ENCODE measurements at places on chromosomes 7 and 10.

- DNase-seq: no peak
Measured at GRCh38 chr7:18312482-18312881, 183.1 kb upstream of the HDAC9 start.

DNA sequence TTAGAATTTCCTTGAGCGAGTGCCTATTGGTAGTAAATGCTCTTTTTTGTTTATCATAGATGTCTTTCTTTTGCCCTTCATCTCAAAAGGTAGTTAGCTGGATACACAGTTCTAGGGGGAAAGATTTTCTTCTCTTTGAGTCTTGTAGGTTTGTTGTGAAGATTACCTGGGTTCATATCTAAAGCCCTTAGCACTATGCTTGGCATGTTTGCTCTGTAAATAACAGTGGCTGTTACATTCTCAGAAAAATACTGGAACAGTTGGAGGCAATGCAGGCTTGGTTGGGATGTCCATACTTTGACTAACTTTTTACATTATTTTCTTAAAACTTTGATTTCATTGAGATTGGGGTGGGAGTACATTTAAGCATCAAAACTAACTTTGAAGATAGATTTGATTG is 144.0 kb downstream of the AUTS2 start:
- no peak for DNase-seq

DNA sequence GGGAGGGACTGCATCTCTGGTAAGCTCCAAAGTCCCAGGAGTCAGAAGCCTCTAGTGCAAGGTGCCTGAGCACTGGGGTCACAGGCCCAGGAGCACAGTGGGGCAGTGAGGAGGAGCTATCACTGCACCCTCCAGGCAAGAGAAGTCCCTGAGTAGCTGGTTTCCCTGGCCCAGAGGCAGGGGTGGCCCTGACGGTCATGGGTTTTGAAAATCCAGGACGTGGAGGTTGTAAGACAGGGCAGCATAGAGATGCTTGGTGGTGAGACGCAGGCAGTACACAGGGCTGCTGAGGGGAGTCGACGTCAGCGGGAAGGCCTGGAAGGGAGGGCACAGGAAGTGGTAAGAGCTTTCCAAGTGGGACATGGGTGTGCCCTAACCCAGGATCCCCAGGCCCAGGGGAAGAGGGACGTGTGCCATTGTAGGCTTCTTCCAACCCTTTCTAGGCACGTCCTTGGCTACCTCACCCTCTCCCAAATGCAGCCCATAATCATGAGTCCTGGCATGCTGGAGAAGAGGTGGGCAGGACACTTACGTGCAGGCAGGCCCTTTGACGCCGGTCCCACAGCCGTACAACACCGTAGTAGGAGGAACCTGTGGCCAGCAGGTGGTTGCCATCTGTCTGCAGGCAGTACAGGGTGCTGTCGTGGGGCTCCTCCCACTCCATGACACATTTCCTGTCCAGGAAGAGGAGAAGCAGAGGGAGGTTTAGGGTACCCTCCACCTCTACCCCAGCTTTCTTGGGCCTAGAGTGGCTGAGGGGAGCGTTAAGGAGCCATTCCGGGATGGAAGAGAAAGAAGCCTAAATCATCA is 23.2 kb downstream of the DPCD start:
- no peak for DNase-seq

GRCh38 chr10:126131341-126131740 is 235.0 kb downstream of the FANK1 start:
- DNase-seq: no peak

GRCh38 chr10:128744092-128744491 is 617.9 kb upstream of the MKI67 start:
- no peak for DNase-seq

- no peak for DNase-seq
Measured at GRCh38 chr7:82694022-82694421, 250.4 kb upstream of the CACNA2D1 start.

- no peak for DNase-seq
Measured at GRCh38 chr7:122457325-122457724, 152.8 kb upstream of the FEZF1 start.

DNA sequence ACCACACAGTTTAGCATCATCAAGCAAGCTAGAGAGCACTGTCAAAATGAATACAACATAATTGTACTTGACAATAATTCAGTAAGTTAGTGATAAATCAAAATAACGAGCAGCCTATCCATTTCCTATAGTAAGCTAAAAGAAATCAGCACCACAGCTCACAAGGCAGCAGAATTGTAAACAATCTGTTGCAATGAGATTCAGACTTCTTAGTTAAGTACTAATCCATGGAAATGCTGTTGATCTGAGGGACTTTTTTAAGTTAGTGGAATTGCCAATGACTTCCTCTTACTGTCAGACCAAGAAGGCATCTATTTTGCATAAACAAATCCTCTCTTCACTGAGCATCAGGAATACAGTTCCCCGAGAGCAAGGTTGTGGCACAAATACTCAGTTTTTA is 136.6 kb upstream of the CCDC6 start:
- DNase-seq: no peak

DNA sequence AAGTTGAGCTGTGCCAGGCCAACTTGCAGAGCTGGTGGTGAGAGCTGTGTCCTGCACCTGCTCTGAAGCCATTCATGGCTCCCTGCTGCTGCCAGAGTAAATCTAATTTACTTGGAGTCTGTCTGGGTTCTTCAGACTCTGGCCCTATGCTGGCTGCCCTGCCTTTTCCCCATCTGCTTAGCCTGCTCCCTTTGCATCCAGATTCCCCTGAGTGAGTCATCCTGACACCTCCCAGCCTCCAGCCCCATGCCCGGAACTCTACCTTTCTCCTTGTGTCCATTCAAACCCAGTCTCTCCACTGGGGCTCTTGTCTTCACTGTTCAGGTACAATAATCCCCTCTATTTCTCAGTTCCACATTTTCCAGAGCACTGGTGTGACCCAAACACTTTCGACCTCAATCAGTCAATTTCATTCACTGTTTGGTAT is 434.4 kb upstream of the ZMIZ1 start:
- DNase-seq: no peak

- DNase-seq: no peak
Measured at GRCh38 chr7:139264220-139264619, 33.2 kb downstream of the UBN2 start.

DNA sequence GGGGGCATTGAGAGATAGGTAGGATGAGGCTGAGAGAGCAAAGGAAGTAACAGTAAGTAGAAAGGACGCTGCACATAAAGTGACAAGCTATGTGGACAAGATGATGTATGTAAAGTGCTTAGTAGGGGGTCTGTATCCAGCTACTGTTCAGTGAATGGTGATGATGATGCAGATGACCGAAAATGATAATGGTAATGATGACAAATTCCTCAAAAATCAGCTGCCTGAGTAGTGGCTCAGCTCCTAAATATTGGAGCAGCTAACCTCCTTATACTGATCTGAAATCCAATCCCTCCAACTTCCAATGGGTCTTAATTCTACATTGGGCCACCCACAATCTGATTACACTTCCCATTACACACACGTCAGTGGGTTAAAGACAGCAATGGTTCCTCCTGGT is 27.1 kb upstream of the KCNMA1 start:
- no peak for DNase-seq

- DNase-seq: no peak
Measured at GRCh38 chr7:7765422-7765821, 47.0 kb upstream of the RPA3 start.

- DNase-seq: no peak
Measured at GRCh38 chr7:50651271-50651989, 86.2 kb upstream of the DDC start.

- DNase-seq: peak; percentile 81
Measured at GRCh38 chr10:62183442-62183841, 85.2 kb downstream of the RTKN2 start.

GRCh38 chr7:116216956-116217571 is 6.7 kb downstream of the TES start:
- no peak for DNase-seq

DNA sequence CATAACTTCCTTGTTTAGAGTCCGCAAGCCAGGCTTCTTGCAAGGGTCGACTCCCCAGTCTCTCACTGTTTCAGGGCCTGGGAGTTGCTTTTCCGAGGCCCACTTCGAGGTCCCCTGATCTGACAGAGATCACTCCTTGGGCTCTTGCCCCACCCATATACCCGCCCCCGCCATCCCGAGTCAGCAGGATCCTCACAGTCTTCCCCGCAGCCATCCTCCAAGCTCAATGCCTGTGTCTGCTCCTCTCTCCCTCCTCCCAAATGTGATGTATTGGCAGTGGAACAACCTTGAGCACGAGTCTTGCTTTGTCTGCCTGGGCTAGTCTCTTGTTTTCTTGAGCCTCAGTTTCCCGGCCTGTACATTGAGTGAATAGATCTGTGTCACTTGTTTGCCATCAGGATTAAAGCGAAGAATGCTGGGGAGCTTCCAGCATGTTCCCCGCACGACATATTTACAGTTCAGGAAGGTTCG is 2.4 kb upstream of the HMX2 start:
- DNase-seq: no peak

- DNase-seq: no peak
Measured at GRCh38 chr10:96896884-96897589, 64.9 kb downstream of the LCOR start.

DNA sequence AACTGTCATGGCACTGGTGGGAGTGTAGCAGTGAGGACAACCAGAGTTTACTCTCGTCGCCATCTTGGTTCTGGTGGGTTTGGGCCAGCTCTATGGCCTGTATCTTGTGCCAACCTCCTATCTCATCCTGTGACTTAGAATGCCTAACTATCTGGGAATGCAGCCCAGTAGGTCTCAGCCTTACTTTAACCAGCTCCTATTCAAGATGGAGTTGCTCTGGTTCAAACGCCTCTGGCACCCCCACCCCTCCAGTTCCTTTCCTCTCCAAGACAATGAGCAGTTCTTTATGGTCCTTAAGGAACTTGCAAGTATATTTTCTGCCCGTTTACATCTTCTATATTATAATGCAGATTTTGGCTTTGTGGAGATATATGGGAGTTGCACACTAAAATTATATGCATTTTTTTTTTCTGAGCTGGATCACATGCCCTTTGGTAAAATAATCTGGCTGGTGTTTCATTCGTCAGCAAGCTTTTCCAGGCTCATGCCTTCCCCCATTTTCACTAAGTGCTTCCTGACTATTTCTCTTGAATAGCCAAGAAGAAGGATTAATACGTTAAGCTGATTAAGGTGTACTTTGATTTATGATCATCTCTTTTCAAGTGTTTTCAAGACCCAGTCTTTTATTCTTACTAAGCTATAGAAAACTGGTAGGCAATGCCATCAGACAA is 11.2 kb upstream of the WIPF3 start:
- DNase-seq: no peak

DNA sequence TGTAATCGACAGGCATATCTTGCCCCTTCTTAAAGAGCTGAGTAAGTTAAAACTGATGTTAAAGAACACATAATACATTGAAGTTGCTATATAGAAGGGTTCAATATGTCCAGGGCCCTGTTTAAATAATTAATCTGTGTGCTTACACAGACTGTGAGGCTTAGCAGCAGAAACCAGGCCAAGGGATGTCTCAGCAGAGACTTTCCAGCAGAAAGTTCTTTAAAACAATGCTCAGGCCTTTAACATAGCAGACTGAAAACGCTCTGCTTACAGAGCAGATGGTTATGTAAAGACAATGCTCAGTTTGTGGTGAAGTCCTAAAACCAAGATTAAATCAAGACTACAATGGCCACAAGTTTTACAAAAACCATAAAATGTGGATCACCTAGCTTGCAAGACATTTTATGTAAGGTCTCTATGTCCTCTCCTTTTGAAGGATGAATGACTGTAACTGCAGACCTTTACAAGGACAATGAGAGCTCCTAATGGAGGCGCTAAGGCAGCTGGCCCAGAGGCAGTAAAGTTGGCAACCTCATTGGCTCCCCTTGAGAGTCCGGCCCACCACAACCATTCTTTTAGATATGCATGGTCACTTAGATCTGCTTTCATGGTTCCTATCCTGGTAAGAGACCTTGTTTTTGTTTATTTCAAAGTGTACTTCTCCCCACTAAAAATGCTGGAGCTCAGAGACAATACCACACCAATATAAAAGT is 56.3 kb downstream of the FZD1 start:
- DNase-seq: no peak

DNA sequence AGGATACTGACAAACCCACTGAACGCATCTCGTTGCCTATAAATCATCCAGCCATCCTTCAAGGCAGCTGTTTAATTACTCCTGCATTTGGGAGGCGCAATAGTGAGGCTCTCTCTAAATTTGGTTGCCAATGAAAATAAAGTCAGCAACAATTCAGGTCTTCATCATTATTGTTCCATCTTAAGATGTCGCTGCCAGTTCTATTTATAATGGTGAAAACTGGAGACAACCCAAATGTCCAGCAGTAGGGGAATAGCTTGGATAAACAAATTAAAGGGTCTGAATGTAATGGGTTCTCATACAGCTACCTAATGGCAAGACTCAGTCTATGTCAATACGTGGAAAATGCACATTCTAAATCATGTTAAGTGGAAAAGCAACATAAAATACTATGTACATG is 120.1 kb upstream of the PLXNA4 start:
- no peak for DNase-seq

DNA sequence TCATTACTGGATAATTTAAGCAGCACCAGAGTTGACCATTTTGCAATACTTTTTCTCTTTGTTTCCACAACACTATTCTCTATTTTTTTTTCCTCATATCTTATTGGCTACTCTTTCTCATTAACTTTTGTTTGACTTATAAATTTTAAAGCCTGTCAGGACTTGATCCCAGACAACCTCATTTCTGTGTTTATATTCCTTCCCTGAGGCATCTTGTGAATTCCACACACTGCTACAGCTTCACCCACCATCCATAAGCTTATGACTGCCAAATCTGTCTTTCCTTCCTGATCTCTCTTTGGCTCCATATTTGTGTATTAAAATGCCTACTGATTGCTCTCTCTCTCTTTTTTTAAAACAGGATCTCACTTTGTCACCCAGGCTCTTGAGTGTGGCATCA is 124.6 kb upstream of the MBL2 start:
- no peak for DNase-seq

GRCh38 chr7:108805808-108806397 is 236.2 kb downstream of the DNAJB9 start:
- no peak for DNase-seq

GRCh38 chr10:129949891-129950291 is 14.2 kb downstream of the EBF3 start:
- DNase-seq: no peak

GRCh38 chr10:113612154-113612553 is 51.7 kb downstream of the NRAP start:
- DNase-seq: no peak

All from CD4-positive, alpha-beta T cell treated with Interleukin-1 beta for 1 hour (primary cell).